Activated T-cell treated with anti-CD3 and anti-CD28 coated beads for 24 hours (primary cell): ENCODE measurements at places on chromosomes 2 and 18.

DNA sequence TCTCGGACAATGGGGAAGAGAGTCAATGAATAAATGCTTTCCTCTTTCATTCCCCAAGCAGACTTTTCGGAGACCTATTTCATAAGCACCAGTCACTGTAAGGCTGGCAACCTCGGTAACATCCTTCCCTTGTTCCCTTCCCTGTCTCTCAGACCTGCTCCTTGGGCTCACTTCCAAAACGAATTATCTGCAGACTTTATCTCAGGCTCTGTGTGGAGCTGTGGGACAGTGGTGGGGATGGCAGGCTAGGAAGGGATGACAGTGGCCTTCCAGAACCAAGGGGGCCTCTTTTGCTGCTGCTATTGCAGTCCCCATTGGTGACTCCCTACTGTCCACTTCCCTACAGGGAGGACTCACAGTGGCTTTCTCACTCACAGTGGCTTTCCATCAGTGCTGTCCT lies 185.6 kb upstream of the MEX3C start:
- DNase-seq, result no peak

DNA sequence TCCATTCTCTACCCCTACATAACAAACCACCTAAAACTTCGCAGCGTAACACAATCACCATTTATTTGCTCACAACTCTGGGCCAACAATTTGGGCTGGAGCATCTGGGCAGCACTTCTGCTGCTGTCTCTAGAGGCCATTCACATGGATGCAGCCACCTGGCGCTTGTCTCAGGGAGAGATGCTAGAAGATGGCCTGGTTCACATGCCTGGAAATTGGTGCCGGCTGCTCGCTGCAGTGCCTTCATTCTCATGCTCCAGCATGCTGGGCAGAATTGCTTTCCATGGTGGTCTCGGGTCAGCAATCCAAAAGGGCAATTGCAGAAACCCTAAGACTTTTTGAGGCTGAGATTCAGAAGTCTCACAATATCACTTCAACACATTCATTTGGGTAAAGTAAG lies 157.4 kb downstream of the SUCLG1 start:
- no peak for DNase-seq

DNA sequence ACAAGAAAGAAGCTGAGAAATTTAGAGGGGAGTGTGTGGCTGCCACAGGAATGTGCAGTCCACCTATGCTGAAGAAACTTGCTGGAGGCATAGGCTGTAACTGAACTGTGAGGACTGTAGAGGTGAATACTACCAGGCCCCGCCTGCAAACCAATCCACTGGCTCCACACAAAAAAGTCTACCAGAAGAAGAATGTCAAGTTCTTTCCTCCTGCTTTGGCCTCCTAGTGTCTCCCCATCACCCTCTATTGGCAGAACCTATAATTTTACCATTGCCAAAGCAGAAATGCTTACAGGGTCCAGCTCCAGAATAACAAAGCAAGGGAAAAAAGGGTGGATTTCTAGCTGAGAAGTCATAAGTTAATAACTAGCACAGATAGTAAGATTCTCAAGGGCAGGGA lies 5.9 kb upstream of the ATP5MC3 start:
- no peak for DNase-seq

- DNase-seq, result no peak
Measured at GRCh38 chr2:241816431-241817121, 7.6 kb downstream of the NEU4 start.

- no peak for DNase-seq
Measured at GRCh38 chr2:82282111-82282882, 1977.7 kb upstream of the LRRTM1 start.

GRCh38 chr2:71546275-71546638 lies 92.9 kb downstream of the DYSF start:
- DNase-seq, result no peak

- DNase-seq, result no peak
Measured at GRCh38 chr18:9926223-9926894, 12.5 kb downstream of the VAPA start.

DNA sequence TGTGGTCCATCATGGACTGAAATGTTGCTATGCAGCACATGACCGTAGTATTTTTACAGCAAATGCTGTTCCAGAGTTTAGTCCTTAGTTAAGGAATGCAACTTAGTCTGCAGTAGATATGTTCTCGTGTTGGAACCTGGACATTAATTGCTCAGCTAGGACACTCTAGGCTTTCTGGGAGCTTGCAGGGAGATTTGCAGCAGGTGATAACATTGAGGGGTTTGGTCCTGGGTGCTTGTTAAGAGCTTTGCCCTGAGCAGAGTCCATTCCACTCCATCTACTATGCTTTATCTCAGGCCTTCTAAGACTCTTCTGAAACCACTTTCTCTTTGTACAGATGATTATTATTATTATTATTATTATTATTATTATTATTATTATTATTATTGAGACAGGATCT lies 27.1 kb downstream of the DRC1 start:
- DNase-seq, result no peak

DNA sequence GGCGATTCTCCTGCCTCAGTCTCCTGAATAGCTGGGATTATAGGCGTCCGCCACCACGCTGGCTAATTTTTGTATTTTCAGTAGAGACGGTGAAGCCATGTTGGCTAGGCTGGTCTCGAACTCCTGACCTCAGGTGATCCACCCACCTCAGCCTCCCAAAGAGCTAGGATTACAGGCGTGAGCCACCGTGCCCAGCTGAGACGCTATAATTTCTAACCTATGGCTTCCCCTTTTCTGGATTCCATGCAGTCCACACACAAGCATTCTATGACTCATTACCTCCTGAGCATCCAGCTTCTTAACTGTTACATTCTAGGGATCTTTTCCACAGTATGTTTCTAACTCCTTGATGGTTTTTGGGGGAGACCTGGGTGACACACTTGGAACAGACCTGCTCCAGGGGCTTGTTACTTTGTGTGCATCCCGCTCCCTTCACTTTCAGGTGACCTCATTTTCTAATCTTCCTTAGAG lies 11.8 kb upstream of the KCMF1 start:
- DNase-seq, result no peak

DNA sequence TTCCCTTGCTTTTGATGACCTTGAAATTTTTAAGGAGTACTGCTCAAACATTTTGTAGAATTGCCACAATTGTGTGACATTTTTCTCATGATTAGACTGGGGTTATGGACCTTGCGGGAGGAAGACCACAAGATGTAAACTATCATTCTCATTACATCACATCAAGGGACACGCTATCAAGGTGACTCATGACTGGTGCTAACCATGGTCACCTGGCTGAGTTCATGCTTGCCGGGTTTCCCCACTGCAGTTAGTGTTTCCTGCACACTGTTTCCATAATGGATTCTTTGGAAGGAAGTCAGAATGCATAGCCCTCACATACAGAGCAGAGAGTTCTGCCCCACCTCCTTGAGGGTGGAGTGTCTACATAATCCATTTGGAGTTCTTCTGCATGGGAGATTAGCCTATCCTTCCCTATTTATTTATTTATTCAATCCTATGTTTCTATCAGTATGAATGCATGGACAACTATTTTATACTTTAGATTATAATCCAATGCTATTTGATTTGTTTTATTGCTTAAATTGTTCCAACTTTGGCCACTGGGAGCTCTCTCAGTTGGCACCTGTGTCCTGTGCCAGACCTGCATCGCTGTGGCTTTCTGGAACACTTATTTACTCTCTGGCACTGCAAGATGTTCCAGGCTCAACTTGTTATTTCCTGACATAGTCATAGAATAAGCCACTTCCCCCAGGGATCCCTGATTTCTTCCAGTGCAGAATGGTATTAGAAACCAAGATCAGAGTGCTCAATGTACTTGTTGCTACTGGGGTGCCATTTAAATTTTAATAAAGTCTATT lies 6.0 kb downstream of the MC2R start:
- DNase-seq, result no peak

- peak; percentile 39 for DNase-seq
Measured at GRCh38 chr2:219119422-219120043, 41.1 kb downstream of the NHEJ1 start.

- no peak for DNase-seq
Measured at GRCh38 chr2:49616800-49617199, 462.5 kb upstream of the FSHR start.

DNA sequence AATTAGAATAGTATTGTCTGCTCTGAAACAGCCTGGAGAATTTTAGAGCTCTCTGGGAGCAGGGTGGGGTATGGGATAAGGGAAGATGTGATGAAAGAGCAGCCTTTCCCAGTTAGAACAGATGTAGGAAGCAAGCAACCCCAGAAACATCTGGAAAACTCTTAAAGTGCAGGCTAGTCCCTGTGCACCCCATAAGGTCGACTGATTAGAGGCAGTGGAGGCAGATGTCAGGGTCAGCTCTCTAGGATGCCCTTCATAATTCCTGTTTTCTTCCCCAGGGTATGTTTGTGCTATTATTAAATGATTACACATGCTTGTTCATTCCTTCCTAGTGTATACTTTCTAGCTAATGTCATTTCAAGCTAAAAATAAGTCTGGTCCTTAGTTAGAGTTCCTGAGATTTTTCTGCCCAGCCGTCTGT lies 41.7 kb downstream of the PTPRM start:
- no peak for DNase-seq

DNA sequence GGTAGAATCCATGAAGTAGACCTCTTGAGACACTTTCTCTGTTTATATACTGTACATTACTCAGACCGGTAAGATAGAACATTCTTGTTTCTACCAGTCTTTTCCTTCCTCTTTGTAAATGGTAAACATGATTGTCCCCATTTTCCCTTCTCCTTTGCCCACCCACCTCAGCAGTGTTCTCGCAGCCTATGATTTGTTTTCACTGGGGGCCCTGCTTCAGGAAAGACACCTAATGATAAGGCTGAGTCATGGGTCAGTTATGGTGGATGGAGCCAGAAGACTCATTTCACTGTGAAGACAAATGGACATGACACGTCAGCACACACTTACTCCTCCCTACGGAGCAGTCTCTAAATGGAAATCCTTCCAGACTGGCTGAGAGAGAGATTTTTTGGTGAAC lies 23.7 kb downstream of the CENPO start:
- no peak for DNase-seq

GRCh38 chr2:190947711-190948251 lies 66.2 kb downstream of the STAT1 start:
- no peak for DNase-seq

- DNase-seq, result no peak
Measured at GRCh38 chr2:236768393-236769140, 198.9 kb downstream of the ACKR3 start.

DNA sequence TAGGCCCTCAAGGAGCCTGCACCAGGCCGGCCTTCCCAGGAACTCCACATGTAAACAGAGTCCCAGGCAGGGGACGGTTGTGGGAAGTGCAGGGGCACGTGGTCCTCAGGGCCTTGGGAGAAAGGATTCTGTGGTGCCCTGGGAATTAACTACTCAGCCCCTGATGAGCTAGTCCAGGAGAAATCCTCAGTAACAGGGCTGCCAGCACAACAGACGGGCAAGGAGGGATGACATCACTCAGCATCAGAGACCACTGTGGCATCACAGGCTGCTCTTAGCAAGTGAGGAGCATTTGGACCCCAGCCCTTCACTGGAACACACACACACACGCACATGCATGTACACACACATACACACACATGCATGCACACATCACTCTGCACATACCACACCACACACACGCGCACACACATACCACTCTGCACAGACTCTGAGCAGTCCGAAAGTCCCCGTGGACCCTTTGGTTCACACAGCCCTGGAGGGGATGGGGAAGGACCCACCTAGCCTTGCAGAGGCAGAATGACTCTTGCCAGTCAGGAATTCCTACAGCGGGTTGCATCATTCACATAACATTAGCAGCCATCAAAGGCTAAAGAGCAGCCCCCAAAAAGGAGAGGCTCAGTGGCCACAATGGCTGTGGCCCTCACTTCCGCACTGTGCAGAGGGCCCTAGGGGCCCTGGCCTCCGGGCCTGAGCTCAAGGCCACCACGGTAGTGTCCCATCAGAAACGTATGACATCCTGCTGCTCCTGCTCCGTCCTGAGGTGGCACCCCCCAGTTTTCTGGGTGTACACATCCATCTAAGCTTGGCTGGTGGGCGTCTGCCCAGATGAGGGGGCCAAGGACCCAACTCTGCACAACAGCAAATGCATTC lies 1.9 kb upstream of the NMUR1 start:
- no peak for DNase-seq

DNA sequence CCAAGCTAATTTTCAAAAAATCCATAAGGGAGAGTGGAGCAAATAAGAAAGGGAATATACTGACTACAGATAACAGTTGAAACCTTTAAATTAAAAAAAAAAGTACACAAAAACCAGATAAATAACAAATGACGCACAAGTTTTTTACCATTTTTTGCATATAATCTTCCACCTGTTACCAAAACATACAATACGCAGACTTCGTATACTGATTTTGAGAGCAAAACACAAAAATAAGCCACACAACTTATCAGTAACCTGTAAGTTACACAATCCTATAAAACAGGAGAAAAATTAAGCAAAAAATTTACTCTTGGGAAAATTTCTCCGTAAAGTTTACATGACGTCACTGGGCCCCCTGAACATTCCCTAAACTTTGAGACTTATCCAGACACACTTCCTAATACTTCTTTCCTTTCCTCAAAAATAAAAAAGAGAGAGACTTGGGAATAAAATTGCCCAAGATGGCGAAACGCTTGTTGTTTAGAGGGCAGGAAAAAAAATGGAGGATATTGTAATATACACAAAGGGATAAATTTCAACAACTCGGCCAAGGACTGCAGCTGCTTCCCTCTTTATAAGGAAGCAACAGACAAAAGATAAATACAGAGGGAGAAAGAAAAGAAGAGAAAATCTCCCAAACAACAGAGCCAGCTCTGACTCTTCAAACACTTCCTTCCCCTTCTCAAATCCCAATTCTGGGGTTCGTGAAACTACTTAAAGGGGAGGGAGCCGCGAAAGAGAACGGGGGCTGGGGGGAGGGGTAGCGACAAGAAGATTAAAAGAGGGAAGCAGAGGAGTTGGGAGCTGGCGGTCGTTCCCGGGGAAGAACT lies 1.6 kb downstream of the BAZ2B start:
- DNase-seq, result no peak

GRCh38 chr18:73933685-73934084 lies 213.9 kb downstream of the FBXO15 start:
- no peak for DNase-seq

GRCh38 chr18:55141318-55141717 lies 182.1 kb upstream of the CCDC68 start:
- DNase-seq, result no peak

DNA sequence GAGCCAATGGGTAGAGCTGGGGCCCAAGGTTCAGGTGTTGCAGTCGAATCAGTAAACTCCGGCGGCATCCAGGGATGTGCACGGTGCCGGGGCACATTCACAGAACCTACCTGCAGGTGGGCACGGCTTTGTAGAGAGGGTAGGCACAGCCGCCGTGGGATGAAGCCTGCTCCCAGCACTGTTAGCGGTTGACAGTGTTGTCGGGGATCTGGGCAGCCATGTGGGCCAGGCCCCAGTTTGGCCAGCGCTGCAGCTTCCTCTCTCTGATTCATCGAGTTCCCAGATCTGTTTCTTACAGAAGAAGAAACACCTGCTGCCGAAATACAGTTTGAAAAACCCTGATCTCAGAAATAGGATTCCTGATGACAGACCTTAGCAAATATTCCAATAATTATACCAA lies 274.8 kb downstream of the AGAP1 start:
- DNase-seq, result no peak
